ENCODE measurements at places on chromosomes 4 and X.

DNA sequence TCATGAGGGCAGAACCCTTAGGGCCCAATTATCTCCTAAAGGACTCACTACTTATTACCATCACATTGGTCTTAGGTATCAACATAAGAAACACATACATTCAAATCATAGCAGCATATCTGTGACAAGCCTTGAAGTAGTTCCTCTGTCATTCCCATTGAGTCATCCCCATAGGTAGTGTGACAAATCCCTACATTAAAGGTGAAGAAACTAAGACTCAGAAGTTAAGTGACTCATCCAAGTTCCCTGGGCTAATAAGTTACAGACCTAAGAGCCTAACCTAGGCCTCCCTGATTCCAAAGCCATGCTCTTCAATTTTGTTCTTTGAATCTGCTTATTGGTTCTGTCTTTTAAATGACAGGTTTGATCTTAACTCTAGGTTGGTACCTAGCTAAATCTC is 58.2 kb downstream of the CD38 start:
- peak; percentile 40 for DNase-seq

- DNase-seq, result peak; percentile 65
Observed at GRCh38 chr4:102625232-102625930, 124.2 kb downstream of the NFKB1 start.

GRCh38 chr4:167185465-167185864 is 48.8 kb downstream of the SPOCK3 start:
- no peak for DNase-seq

DNA sequence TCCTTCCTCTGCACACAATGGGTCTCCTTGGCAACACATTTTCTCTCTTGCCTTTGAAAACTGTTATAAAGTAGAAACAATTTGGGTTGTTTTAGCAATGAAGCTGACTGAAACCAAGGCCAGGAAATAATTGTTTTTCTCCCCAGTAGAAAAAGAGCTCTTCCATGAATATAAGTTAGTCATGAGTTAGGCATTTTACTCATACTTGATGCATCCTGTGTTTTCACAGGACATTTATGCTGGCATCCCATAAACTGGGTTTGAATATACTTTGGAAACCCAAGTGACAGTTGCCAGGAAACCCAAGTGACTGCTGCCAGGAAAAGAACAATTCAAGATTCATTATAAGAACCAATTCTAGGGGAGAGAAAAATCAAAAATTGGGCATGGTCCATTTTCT is 128.6 kb upstream of the NPY2R start:
- peak; percentile 51 for DNase-seq

DNA sequence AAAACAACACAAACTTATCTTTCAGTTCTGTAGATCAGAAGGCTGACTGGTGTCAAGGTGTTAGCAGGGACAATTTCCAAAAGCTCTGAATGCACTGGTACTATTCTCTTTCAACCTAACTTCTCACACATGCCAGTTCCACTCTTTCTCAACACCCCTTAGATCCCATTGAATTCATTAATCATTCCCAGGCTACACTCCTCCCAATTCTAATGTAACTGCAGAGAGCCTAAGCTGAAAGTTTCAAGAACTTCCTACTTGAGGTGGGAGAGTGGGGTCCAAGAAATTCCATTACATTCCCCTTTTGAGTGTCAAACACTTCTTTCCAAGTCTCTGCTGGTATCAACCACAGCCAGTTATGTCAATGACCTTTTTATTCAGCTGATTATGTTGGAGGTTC is 142.0 kb downstream of the ADAMTS3 start:
- no peak for DNase-seq

DNA sequence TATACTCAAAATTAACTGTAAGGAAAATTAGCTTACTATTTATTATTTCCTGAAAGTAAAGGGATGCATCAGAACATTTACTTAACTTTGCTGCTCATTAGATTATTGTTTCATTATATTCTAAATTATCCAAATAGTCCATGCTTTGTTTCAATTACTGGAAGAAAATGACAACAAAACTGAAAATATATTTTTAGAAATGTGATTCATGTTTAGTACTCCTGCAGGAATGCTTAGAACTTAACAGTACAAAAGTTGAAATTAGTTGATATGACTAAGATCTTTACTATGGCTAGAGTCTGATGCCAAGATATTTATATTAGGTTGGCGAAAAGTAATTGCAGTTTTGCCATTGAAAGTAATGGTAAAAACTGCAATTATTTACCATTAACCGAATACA is 660.5 kb upstream of the PABPC4L start:
- DNase-seq, result no peak

- DNase-seq, result no peak
Observed at GRCh38 chr4:138010639-138011038, 231.5 kb downstream of the SLC7A11 start.

DNA sequence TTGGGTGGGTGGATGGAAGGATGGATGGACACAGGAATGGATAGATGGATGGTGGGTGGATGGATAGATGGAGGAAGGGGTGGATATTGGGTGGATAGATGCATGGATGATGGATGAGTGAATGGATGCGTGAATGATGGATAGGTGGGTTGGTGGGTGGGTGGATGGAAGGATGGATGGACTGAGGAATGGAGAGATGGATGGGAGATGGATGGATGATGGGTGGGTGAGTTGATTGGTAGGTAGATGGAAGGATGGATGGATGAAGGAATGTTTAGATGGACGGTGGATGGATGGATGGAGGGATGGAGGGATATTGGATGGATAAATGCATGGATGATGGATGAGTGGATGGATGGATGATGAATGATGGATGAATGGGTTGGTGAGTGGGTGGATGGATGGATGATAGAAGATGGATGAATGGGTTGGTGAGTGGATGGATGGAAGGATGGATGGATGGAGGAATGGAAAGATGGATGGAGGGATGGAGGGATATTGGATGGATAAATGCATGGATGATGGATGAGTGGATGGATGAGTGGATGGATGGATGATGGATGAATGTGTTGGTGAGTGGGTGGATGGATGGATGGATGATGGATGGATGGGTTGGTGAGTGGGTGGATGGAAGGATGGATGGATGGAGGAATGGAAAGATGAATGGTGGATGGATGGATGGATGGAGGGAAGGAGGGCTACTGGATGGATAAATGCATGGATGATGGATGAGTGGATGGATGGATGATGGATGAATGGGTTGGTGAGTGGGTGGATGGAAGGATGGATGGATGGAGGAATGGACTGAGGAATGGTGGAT is 50.4 kb upstream of the GRPEL1 start:
- DNase-seq, result no peak

GRCh38 chr4:12487000-12487399 is 997.1 kb downstream of the RAB28 start:
- DNase-seq, result peak; percentile 1

DNA sequence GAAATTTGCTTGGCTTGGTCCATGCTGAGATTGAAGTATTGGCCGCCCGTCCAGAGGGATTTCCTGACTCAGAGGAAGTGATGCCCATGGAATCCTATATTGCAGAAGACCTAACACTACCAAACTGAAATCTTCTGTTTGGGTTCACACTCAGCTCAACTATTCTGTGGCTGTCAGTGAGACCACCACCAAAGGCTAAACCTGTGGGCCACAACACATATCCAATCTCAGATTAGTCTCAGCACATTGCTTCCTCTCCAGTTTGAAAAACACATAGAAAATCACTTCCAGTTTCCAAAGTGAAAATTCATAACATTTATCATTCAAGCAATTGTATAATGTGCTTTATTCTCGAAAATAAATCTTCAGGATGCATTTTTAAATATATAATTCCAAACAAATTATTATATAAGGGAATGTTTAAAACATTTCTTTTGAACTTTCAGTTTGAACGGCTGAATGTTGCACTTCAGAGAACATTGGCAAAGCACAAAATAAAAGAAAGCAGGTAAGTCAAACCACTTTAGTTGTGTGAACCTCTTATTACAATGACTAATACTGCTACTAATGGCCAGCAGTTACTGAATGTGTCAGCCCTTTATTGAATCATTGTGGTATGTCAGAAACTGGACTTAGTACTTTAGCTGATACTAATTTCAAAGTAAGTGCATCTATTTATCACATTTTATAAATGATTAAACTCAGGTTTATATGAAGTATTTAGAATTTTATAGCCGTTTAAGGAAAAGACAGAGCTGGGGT is 37.0 kb downstream of the GUCY1A1 start:
- peak; percentile 59 for DNase-seq

GRCh38 chr4:66219401-66219800 is 549.1 kb upstream of the EPHA5 start:
- DNase-seq, result no peak

GRCh38 chr4:73902817-73903547 is 33.8 kb downstream of the CXCL1 start:
- no peak for DNase-seq

DNA sequence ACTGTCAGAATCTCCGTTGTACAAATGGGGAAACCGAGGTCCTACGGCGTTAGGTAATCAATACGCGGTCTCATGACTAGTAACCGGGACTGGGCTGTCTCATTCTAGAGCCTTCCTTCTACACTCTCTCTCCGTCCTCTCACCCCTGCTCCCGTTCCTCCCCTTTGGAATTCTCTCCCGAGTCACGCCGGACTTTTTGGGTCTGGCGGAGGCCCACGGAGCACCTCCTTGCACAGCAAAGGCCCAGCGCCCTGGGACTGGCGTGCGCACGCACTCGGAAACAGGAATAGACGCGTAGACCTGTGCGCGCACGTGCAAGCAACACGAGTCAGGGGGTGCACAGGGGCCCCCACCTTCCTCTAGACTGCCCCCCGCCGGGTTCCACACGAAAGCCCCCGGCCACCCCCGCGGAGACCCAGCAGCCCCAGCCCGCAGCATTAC is 361 bp downstream of the QDPR start:
- peak; percentile 38 for DNase-seq

DNA sequence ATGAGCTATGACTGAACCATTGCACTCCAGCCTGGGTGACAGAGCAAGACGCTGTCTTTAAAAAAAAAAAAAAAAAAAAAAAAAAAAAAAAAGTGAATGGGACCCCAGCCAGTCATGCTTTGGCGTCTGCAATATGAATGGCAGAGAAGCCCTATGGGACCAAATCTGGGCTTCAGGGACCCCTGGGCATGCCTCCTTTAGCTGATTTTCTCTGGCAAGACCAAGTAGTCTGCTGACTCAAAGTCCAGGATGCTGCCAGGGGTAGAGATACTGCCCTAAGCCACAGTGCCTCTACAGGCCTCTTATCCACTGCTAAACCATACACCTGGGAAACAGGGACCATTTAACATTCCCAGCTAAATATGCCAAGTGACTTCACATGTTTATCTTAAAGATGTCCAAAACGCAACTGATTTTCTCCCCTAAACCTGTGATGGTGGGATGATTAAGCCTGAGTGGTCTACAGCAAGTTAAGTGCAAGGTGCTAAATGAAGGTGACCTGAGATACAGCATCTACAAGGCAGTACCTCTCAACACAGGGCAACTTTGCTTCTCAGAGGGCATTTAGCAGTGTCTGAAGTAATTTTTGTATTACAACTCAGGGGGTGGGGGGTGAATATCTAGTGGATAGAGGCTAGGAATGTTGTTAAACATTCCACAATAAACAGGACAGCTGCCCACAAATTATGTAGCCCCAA is 5.8 kb downstream of the RPS4X start:
- DNase-seq, result no peak

DNA sequence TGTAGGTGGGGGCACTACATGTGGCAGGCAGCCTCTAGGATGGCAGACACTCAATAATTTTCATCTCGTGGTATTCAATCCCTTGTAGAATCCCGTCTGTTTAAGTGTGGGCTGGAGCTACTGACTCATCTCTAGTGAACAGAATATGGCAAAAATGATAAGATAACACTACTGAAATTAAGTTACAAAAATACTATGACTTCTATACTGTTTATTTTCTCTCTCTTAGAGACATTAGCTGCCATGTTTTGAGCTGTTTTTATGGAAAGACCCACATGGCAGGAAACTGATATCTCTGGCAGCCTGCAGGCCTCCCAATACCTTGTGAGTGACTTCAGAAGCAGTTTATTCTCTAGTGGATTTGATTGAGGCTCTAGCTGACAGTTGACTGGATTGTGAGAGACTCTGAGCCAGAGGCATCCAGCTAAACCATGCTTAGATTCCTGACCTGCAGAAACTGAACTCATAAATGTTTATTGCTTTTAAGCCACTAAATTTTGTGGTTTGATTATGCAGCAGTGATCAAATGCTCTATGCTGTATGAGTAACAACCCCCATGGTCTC is 298.8 kb upstream of the CTSO start:
- DNase-seq, result peak; percentile 17

- peak; percentile 14 for DNase-seq
Observed at GRCh38 chrX:145825896-145826295, 8.3 kb downstream of the SLITRK2 start.

- peak; percentile 95 for DNase-seq
Observed at GRCh38 chr4:182188622-182189021, 54.6 kb upstream of the TENM3 start.

DNA sequence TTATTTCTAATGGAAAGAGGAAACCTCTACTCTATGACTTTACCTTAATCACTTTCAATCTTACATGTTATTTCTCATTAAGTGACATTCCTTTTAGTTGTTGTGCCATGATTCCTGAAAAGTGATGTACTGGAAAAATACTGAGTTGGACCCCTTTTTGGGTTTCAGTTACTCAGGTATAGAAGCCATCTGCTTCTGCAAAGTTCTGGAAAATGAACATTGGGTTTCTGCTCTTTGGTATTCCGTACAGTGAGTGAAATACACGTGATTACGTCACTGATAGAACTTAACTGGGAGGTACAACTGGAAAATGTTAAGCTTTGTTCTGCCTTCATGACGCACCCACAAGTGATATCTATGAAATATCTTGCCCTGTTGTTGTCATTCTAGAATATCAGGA is 114.7 kb downstream of the MID1 start:
- DNase-seq, result no peak

DNA sequence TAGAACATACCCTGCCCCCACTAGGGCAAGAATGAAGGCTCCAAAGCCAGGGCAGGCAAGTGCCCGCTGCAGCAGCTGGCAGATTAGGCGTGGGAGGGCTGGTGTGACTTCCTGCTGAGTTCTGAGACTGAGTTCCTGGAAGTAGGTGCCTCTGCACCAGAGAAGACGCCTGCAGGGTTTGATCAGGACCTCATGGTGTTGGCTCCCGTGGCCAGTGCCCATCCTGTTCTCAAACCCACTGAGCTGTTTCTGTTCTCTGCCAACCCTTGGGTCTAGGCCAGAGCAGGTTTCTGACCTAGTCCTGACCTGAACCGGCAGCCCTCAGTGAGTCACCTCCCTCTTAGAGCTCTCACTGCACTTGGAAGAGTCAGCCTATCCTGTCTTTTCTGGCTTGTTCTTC is 220.7 kb downstream of the HS6ST2 start:
- peak; percentile 3 for DNase-seq

DNA sequence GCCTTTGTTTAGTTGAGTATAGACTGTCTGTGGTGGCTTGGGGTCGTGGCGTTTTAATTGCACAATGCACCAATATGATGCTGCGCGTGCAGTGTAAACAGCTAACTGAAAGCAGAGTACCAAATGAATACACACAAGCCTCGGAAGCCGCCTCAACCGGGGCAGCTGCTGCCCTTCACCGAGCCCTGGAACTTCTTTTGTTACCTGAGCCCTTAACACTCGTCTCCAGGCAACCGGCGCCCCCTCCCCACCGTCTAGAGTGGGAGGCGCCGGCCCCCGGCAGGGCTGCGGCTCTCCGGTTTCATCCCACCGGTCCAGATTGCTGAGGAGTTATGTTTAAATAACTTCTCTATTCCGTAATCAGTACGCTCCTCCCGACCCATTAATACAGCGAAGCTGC is 173.2 kb upstream of the TBL1X start:
- DNase-seq, result no peak

Measured in fibroblast of mammary gland (primary cell).